ENCODE measurements at places on chromosomes 1 and 21.

GRCh38 chr1:59013276-59013927, 229.6 kb upstream of the JUN start:
- DNase-seq = no peak

- DNase-seq = no peak
Observed at GRCh38 chr21:24411429-24411828, 1195.9 kb downstream of the MRPL39 start.

DNA sequence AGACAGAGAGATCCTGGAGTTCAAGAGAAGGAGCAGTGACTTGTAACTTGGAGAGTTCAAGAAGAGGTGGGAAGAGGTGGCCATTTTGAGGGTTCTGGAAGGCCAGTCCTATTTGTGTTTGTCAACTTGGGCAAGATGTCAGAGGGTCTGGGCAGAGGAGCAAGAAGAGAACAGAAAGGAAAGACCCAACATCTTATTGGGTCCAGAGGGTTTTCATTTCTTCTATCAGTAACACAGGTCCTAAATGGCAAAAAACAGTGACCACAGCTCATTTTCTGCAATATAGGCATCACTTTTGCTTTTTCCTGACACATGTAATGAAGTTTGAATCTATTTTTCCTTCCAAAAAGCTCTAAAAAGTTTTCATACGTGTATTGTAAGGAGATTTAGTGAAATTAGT, 38.3 kb upstream of the MAP10 start:
- no peak for DNase-seq

- DNase-seq = peak; percentile 91
Observed at GRCh38 chr21:43778469-43779335, 2.6 kb upstream of the CSTB start.

- DNase-seq = no peak
Observed at GRCh38 chr1:51960262-51960661, 30.2 kb downstream of the RAB3B start.

- DNase-seq = peak; percentile 46
Observed at GRCh38 chr1:227192163-227192562, 126.1 kb downstream of the CDC42BPA start.

DNA sequence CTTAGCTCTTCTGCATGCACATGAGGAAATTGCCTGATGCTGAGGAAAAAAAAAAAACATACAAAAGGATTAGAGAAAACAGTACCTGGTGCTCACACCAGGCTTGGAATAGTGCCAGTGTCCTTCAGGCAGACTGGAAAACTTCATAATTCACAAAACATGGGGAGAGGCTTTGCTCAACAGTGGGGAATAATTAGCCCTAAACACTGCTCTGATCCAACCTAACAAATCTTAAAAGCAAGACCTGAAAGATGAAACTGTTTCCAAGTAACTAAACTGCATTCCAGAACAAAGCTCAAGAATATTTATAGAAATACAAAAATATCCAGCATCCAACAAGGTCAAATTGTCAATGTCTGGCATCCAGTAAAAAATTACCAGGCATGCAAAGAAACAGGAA, 124.8 kb downstream of the AK5 start:
- no peak for DNase-seq

GRCh38 chr1:161989786-161990185, 33.9 kb downstream of the OLFML2B start:
- no peak for DNase-seq

GRCh38 chr1:204751883-204752687, 66.5 kb upstream of the LRRN2 start:
- DNase-seq = peak; percentile 45

DNA sequence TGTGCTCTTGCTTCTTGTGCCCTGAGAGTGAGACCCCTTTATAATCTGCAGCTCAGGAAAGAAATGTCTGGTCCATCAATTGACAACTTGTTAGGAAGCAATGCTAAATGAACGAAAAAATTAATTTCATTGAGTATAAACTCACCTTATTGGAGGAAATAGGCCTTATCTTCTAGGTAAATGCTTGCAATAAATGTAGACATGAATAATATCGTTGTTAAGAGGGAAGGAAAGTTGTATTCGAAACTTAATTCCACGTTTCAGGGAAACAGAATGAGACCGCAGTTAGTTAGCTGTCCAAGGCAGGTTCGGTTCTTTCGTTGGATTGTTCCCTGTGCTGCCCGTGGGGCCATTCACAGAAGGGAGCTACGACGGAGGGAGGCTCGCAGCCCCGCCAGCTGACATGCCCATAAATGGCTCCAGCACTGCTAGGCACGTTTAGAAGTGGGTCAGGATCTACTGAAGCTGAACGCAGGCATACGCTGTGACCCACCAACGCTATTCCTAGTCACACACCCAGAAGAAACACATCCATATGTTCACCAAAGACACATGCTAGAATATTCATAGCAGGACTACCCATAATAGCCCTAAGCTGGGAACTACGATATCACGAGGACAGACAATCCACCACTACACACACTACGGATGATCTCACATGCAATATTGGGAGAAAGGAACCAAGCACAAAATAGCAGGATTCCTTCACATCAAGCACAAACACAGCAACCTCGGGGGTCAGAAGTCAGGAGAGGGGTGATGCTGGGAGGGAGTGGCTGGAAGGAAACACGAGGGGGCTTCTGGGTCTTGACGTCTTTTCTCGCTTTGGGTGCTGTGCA, 56.2 kb upstream of the LBR start:
- DNase-seq = no peak

DNA sequence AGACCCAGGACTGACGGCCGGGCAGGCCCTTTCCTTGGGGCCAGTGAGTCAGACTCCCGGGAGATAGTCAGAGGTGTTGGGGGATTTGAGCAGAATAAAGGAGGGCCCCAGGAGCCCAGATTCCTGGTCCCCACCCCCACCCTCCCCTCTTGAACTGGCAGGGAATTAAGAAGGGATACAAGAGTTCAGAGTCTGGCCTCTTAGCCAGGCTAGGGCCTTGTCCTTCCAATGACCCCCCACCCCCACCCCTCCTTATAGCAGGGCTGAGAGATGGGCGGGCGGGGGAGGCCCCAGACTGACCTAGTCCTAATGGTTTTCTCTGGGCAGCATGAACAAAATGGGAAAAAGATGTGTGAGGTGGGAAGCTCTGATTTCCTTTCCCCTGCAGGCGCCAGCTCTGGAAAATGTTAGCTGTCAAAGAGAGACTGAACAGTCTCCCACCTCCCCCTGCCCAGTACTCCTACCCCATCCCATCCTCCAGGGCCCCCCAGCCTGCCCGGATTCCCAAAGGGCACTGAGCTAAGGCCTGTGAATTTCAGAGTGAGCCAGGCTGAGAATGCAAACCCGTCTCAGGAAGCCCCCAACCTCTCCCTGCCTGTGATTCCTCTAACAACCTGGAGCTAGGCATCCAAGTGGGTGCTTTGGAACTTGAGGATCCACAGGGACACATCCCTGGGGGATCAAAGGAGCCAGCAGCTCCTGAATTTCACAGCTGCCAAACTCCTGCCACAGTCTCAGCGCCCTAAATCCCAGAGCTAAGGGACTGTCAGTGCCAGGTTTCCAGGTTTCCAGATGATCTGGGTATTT, 5.8 kb upstream of the CRABP2 start:
- no peak for DNase-seq

DNA sequence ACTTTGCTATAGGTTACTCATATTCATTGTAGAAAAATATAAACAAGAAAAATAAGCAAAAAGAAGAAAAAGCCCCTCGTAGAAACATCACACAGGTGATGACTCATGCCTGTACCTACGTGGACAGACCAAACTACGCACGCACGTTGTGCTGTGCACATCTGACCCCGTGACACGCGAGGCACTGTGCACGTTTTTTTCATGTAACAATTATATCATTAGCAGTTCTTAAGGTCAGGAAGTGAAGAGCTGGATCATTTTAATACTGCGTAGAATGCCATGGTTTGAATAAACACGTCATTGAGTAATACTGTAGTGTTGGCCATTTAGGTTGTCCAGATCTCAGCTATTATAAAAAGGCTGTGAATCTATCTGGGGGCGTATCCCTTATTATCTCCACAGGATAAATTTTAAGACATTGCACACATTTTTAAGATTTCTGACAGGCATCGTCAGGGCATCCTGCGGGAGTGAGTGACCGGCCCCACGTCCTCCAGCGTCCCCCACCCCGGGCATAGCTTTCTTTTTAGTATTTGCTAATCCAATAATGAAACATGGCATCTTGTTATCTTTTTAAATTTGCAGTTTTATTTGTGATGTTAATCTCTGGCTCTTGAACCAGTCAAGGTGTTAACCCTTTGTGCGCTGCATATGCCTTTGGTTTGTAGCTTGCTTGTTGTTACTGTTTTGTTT, 23.4 kb upstream of the ADARB1 start:
- DNase-seq = no peak

DNA sequence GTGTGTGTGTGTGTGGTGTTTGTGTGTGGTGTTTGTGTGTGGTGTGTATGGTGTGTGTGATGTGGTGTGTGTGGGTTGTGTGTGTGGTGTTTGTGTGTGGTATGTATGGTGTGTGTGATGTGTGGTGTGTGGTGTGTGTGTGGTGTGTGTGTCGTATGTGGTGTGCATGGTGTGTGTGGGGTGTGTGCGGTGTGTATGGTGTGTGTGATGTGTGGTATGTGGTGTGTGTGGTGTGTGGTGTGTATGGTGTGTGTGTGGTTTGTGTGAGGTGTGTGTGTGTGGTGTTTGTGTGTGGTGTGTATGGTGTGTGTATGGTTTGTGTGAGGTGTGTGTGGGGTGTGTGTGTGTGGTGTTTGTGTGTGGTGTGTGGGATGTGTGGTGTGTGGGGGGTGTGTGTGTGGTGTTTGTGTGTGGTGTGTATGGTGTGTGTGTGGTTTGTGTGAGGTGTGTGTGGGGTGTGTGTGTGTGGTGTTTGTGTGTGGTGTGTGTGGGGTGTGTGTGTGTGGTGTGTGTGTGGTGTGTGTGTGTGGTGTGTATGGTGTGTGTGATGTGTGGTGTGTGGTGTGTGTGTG, 106.2 kb upstream of the ADAR start:
- no peak for DNase-seq

GRCh38 chr1:94309829-94310569, 72.6 kb upstream of the ARHGAP29 start:
- DNase-seq = no peak

DNA sequence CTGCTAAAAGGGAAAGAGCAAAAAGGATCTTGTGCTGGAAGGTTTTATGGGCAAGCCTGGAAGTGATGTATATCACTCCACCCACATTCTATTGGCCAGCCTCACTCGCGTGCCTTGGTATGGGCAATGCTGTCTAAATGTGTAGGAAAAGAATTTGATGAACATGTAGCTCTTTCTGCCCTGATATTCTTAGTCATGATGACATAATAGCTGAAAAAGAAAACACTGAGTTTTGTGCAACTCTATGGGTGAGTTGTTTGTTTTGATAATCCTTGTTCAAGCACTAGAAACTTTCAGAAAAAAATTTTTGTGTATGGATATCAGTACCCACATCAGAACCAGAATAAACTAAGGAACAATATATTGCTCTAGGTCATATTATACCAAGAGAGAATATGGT, 231.5 kb upstream of the ST6GALNAC5 start:
- no peak for DNase-seq

DNA sequence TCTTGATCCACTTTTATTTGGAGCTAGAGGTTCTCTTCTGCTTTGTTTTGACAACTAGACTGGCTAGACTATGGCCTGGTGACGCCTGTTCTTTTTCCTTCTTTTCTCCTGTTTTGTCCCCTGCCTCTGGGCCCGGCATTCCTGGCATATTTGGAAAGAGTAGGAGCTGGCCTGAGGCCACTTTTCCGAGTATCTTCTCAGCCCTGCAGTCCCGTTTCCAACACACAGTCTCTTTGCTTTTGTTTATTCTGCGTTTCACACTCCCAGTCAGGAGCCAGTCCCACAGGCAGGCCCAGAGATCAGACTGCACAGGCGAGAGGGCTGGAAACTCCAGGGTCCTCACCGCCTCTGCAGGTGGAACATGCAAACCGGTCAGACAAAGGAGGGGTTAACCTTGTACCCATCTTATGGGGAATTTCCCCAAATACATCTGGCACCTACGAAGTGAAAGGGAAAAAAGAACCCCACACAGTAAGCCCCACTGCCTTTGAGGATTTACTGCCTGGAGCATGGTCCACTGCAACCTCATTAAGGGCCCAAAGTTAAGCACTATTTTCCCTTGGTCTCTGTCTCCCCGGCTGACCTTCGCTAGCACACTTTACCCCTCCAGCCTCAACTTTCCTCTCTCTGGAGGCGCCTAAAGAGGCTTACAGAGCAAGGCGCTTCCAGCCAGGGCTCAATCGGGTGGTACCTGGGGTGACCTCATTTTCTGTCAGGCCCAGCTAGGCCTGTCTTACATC, 141.1 kb downstream of the TOMM20 start:
- no peak for DNase-seq

GRCh38 chr1:193524616-193525015, 338.2 kb upstream of the B3GALT2 start:
- no peak for DNase-seq

- DNase-seq = no peak
Observed at GRCh38 chr1:33957854-33958253, 94.0 kb downstream of the HMGB4 start.

DNA sequence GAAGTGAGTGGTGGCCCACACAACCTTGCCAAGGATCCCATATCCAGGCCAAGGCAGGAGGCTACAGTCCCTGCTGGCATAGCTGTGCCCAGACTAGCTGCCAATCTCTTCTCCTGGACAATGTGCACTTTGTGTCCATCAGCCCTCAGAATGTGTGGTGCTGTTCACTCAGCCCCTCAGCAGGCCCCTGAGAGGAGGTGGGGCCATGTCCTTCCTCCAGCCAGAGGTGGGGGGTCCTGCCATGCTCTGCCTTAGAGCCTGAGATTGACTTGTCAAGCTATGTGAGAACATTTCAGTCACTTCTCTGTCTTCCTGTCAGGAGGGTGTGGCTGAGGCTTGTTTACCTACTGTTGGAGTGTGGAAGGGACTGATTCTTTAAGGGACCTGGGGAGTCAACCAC, 1.4 kb downstream of the NCF2 start:
- no peak for DNase-seq

- no peak for DNase-seq
Observed at GRCh38 chr21:25842925-25843324, 108.2 kb downstream of the GABPA start.

GRCh38 chr21:35940074-35940927, 120.0 kb downstream of the SETD4 start:
- DNase-seq = peak; percentile 30

- DNase-seq = peak; percentile 71
Observed at GRCh38 chr1:247294282-247294681, 37.4 kb downstream of the ZNF496 start.

DNA sequence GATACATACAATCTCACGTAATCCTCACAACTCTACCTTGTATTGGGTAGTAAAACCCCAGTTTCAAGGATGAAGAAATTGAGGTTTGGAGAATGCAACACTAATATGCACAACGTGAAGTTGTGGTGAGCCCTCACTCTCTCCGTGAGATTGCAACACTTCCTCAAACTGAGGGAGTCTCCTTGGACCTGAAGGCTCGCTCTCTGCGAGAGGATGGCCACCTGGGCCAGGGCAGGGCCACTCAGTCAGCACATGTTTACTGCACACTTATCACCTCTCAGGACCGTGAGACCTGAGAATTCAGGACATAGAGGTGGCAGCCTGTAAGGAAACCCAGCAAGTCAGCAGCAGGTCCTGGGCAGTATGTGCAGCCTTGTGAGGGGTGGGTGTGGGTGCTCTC, 8.7 kb downstream of the SH3BP5L start:
- no peak for DNase-seq
